Right cardiac atrium (tissue), 5 donors: ENCODE measurements at places on chromosomes 12 and 14. TPM values are rescaled to one million over a fixed set of nuclear protein-coding genes. Genes with fewer than 3 reads are reported as not detected.

OAS1 gene
- polyA plus RNA-seq: 6.6 TPM

C12orf54 gene
- polyA plus RNA-seq: not detected

CLEC1B gene
- polyA plus RNA-seq: not detected

CACNA1C gene
- 34.6 TPM for polyA plus RNA-seq
